ENCODE measurements at places on chromosomes 1 and 21.

DNA sequence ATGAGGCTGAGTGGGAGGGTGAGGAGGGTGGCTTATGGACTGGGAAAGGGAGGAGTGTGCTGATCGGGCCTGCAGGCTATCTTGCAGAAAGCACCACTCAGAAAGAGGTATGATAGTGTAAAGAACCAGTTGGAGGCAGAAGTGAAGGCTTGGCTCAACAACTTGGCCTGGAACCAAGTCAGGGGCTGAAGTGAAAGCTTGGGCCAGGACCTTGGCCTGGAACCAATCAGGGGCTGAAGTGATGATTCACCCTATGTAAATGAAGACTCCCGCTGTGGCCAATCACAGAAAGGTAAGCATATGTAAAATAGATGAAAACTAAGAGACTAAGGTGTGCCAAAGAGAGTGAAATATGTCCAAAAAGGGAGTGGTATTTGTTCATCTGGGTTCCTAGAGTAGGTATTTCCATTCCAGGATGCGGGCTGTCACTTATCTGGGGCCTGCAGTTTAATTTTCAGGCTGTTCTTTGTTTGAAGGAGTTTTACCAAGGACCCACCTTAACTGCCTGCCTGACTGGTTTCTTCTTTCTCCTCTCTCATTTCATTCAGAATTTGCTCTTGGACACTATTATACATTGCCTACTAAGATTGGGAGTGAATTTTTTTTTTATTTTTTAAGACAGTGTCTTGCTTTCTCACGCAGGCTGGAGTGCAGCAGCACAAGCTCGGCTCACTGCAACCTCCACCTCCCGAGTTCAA is 5.1 kb upstream of the RFX5 start:
- no peak for DNase-seq

DNA sequence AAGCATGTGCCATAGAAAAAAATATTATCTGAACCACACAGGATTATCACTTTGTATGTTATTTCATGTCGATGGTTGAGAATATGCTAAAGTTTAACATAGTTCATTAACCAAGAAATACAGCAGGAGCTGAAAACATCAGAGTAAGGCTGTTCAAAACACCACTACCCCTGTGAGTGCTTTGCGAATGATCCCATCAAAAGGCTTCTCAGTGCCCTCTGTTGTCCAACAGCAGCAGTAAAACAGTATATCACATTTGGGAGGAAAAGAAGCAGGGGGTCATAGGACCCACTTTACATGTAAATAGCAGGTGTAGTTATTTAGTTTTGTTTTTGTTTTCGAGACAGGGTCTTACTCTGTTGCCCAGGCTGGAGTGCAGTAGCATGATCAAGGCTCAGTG is 289.4 kb upstream of the FMN2 start:
- no peak for DNase-seq

DNA sequence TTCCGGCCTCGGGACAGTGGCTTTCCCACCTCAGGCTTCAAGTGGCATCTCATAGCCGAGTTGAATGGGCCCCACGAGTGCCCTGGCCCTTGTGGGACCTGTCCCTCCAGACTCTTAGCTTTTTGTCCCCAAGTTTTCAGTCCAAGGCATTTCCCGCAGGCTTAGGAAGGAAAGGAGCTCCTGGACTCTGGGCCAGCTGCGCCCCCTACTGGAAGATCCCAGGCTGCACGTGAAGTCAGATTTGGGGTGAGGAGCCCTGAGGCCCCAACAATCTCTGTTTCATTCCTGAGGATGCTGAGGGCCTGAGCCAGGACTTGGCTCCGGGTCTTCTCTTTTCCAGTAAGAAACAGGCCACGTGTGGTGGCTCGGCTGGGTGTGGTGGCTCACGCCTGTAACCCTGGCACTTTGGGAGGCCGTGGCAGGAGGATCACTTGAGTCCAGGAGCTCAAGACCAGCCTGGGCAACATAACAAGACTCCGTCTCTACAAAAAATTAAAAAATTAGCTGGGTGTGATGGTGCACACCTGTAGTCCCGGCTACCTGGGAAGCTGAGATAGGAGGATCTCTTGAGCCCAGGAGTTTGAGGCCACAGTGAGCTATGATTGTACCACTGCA is 67.4 kb downstream of the ARHGEF10L start:
- DNase-seq, result no peak

- DNase-seq, result no peak
Measured at GRCh38 chr1:20726118-20726911, 6.2 kb downstream of the SH2D5 start.

GRCh38 chr21:16583556-16583955 is 853.8 kb downstream of the USP25 start:
- no peak for DNase-seq

GRCh38 chr1:101105877-101106276 is 80.3 kb upstream of the DPH5 start:
- no peak for DNase-seq

GRCh38 chr1:118149799-118150198 is 35.2 kb downstream of the SPAG17 start:
- no peak for DNase-seq

GRCh38 chr1:172112576-172112975 is 271.3 kb downstream of the DNM3 start:
- no peak for DNase-seq

- peak; percentile 83 for DNase-seq
Measured at GRCh38 chr1:32072622-32073298, at the start of gene TMEM39B. Gene TMEM39B (plus strand): TSS chr1:32072939. CDS start chr1:32073048, 109 bp downstream.

- no peak for DNase-seq
Measured at GRCh38 chr1:161404051-161404597, 36.4 kb upstream of the CFAP126 start.

GRCh38 chr1:27862671-27863537 is 9.4 kb upstream of the THEMIS2 start:
- DNase-seq, result no peak

DNA sequence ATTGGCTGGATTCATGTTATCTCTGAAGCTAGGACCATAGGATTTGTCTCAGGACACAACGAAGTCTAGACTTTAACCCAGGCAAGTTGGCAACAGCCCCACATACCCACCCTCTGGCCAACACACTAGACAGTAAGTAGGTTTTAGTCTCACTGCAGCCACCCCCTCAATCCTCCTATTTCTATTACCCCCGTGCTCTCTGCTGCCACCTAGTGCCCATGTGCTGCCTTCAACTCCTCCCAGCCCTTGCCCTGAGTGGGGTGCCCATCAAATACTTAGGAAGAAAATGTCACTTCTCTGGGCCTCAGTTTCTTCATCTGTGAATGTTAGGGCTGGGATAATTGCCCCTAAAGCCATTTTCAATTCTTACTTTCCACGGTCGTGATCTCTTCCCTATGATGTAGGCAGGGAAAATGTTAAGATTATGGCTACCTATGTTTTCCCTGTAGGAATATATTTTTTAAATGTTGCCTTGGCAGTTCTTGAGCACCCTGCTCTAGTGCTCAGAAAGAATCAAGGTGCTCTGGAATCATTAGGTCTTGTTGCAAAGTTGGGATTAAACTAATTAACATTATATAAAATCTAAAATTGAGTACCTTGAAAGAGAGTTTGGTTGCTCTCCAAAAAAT is 213.0 kb downstream of the LMX1A start:
- DNase-seq, result no peak
